ENCODE measurements at places on chromosomes 7 and 10.

DNA sequence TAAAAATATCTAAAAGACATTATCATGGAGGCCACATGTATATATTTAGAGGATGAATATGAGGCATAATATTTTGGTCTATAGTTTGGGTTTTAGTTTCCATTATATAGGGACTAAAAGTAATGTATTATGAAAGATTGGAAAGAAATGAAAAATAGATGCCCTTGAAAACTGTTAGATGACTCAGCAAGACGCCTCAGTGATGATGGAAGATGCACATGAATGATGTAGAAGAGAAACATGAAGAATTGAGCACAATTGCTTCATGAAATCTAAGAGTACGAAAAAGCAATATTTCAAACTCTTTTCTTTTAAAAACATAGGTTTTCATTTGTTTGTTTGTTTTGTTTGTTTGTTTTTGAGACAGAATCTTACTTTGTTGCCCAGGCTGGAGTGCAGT, 89.8 kb downstream of the ARL4A start:
- DNase-seq: no peak

DNA sequence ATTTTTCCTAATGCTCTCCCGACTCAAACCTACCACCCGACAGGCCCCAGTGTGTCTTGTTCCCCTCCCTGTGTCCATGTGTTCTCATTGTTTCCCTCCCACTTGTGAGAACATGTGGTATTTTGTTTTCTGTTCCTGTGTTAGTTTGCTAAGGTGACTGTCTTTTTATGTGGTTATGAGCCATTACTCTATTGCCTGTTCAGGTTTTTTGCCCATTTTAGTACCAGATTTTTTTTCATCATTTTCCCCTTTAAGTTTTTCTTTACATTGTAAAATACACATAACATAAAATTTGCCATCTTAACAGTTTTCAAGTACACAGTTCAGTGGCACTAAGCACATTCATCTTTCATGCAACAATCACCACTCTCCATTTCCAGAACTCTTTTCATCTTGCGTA, 133.5 kb downstream of the GPR158 start:
- DNase-seq: no peak

- DNase-seq: no peak
Measured at GRCh38 chr7:16657656-16658279, 11.8 kb downstream of the BZW2 start.

- no peak for DNase-seq
Measured at GRCh38 chr7:53984776-53985175, 557.4 kb upstream of the VSTM2A start.

DNA sequence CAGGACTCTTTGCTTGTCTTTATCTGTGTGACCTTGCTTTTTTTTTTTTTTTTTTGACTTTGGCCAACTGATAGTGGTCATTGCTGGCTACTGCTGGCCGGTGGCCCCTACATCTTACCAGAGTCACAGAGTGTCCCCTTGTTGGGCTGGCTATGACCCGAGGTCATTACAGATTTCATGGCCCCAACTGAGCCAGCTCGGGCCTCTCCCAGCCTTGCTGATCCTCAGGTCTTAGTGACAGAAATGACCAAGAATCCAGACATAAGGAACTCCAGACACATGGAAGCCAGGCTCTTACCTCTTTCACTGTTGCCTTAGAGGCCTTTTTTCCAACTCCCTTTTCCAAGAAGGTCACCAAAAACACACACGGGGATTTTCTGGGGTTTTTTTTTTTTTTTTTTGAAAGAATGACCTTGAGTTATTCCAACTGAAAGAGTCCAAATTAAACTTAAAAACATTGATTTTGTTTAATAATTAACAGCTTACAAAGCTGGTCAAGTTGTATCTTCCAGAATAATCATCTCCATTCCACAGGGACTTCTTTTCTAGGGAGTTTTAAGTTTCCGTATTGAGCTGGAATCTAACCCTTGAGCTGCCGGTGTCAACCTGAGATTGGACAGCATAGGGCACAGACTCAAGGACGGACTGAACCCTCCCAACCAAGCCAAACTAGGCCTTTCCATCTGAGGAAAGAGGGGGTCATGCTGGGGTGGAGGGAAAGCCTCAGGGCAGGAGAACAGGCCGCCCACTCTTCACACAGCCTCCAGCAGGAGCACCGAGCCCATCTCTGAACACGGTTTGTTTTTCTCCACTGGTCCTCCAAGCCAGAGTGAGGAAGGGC, 43.8 kb downstream of the PIK3AP1 start:
- DNase-seq: no peak

DNA sequence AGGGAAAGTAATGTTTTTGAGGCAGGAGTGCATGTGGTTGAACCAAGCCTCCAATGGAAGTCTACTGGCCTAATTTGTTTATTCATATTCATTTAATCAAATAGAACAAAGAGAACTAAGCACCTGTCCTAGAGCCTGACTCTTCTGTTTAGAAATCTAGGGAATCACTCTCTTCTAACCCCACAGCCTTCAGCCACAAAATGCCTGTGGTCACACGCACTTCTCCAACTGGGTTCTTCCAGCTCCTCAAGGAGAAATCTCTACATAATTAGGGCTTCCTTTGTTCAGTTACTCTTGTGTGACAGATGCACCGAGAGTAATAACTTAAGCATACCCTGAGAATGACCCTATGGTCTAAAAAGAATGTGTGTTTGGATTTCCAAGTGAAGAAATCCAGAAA, 133.7 kb upstream of the NAMPT start:
- DNase-seq: no peak

- DNase-seq: no peak
Measured at GRCh38 chr10:78378192-78378591, 344.5 kb downstream of the RPS24 start.

- no peak for DNase-seq
Measured at GRCh38 chr7:44634187-44634838, 27.9 kb downstream of the OGDH start.

- DNase-seq: no peak
Measured at GRCh38 chr10:70615784-70616522, 13.4 kb upstream of the PRF1 start.

DNA sequence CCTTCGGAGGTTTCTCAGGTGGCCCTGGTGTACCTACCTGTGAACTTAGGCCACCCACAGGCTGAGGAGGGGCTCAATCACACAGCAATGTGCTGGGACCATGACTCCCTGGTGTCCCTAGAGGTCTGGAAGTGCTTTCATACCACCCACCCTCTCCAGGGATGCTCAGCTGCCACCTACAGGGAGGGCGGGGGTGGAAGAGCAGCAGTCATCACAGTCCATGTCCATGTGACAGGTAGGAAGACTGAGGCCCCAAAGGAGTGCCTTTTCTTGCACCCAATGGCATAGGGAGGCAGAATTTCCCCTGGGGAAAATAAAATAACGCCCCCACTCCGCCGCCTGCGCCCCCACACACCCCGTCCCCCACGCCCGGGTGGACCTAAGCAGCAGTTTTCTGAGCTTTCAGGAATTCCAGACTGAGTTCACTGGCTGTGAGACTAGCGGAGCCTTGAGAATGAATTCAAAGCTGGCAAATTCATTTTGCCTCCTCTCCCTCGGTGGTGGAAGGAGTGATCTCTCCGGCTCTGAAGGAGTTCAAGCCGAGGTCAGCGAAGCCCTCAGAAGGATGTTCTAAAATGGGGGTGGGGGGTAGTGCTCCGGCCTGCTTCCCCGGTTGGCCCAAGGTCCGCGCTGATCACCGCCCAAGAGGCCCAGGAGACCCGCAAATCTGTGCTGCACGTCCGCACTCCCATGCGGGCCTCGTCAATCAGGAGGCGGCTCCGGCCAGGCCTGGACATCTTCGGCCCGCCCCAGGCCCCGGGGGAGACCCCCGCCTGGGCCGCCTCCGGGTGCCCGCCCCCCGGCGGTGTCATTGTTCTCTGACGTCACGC, 2.1 kb upstream of the ZMIZ1 start:
- peak; percentile 5 for DNase-seq

- no peak for DNase-seq
Measured at GRCh38 chr10:12025591-12025990, 17.0 kb downstream of the UPF2 start.

- no peak for DNase-seq
Measured at GRCh38 chr10:74051736-74052342, 53.9 kb downstream of the VCL start.

DNA sequence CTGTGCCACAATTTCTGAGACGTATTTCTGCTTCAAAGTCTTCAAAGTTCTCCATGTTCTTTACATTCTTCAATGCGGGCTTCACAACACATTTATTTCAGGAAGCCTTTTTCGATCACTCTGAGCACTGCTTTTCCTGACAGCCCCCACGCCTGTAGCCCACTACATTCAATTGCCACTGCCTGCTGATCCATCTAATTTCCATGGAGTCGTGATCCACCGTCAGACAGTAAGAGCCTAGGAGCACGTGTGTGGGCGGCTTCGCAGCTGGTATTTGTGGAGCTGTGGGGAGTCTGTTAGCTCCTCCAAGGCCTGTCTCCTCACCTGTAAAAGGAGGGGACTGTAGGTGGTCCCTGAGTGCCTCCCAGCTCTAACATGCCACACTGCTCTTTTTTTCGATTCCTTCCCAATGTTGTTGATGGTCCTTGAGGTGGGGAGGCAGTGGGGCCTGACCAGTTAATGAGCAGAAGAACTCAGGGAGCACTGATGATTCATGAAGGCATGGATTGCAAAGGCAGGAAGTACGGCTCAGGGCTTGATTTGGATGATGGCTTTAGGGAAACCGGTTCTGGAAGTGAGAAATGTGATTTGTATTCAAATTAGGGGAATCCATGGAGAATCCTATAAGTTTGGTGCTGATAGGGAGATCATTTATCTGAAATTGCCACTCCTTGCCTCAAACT, 401.1 kb upstream of the PODXL start:
- no peak for DNase-seq

- no peak for DNase-seq
Measured at GRCh38 chr10:76050291-76050625, 618.8 kb downstream of the LRMDA start.

DNA sequence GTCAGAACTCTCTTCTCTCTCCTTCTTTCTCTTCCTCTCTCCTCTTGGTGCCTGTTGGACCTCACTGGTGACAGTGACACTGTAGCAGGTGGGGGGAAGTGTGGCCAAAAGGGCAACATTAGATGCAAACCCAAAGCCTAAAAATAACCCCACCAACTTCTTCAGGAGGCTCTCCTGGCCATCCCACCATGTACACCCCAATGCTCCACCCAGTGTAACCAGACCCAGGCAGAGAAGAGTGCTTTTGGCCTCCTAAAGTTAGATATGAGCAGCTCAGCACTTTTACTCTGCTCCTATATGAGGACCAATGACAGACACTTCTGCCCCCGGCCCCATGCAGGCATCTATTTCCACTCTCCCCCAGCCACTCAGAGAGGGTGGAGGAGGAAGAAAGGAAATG, 5.5 kb downstream of the MYOZ1 start:
- no peak for DNase-seq

- DNase-seq: no peak
Measured at GRCh38 chr7:14821757-14822480, 80.6 kb downstream of the DGKB start.

- no peak for DNase-seq
Measured at GRCh38 chr10:96891840-96892239, 59.7 kb downstream of the LCOR start.

DNA sequence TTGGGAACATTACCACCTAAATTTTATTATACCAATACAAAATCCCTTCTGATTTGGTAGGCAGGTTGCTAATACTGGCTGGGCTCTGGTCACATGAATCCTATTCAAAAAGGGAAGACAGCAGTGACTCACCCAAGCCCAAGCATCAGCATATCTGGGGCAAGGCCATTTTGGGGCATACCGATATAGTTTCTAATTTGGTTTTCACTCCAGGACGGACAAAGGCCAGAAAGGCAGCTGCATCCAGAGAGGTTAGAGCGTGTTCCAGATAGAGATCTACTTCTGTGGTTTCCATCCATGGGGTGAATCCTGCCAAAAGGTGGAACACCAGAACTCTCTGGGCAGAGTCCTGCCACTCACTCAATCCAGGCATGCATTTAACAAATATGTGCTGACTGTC, 335.8 kb downstream of the ELMO1 start:
- DNase-seq: no peak

DNA sequence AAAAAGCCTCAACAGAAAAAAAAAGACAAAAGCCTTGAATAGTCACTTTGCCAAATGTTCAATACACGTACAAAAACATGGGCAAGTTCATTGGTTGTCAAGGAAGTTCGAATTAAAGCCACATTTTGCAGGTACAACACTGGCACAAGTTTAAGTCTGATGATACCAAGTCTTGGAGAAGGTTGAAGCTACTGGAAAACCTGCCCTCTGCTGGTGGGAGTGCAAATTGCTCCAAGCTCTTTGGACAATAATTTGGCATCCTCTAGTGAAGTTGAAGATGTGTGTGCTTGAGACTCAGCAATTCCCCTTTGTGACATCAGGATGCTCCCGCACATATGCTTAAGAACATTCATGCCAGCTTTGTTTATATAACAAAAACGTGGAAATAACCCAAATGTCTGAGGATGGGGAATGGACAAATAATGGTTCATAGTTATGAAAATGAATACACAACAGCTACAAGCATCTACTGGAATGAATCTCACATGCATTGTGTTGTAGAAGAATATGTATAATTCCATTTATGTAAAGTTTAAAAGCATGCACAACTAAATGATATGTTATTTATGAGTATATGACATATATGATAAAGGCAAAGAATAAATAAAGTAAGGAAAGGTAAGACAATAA, 120.0 kb upstream of the PLPP4 start:
- DNase-seq: peak; percentile 18

GRCh38 chr10:77494327-77494726, 143.3 kb downstream of the KCNMA1 start:
- no peak for DNase-seq

- DNase-seq: no peak
Measured at GRCh38 chr10:70834021-70834420, 18.3 kb downstream of the SGPL1 start.

- DNase-seq: no peak
Measured at GRCh38 chr10:93090619-93091018, 16.9 kb downstream of the CYP26A1 start.

- DNase-seq: no peak
Measured at GRCh38 chr7:78254726-78255055, 456.1 kb downstream of the PHTF2 start.

DNA sequence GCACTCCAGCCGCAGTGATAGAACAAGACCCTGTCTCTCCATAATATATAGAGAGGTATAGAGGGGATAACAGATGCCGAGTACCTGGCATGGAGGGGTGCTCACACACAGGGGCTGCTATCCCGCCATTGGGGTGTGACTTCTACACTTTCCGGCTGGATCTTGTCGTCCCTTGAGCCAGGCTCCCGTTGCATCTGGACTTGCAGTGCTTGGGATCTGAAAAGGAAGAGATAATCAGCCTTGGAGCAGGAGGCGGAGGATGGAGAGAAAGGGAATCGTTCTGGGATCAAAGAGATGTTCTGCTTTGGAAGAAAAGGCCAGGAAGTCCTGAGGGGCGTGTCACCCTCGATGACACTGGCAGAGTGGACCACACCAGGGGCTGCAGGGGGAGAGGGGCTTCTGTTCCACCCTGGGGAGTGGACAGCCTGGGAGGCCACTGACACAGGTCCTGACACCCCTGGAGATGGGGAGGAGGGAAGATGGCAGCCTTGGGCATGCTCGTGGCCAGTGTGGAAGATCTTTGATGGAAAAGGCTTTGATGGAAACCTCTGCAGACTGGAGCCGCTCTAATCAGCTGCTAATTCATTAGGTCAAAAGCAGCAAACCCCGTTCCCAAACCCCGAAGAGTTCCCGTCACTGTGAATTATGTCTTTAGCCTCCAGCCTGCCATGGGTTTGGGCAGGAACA, 85.1 kb downstream of the CARD11 start:
- DNase-seq: no peak

GRCh38 chr10:12614177-12614995, 265.0 kb downstream of the CAMK1D start:
- no peak for DNase-seq

- DNase-seq: no peak
Measured at GRCh38 chr10:123475466-123475865, 190.7 kb upstream of the GPR26 start.

GRCh38 chr7:137715121-137715520, 131.7 kb downstream of the DGKI start:
- no peak for DNase-seq
